ENCODE measurements at places on chromosomes 12 and 14. TPM values are rescaled to one million over a fixed set of nuclear protein-coding genes. Genes with fewer than 3 reads are reported as not detected.

- DNase-seq = no peak
Measured at GRCh38 chr12:96901175-96901574, 5.9 kb upstream of the NEDD1 start.

DNA sequence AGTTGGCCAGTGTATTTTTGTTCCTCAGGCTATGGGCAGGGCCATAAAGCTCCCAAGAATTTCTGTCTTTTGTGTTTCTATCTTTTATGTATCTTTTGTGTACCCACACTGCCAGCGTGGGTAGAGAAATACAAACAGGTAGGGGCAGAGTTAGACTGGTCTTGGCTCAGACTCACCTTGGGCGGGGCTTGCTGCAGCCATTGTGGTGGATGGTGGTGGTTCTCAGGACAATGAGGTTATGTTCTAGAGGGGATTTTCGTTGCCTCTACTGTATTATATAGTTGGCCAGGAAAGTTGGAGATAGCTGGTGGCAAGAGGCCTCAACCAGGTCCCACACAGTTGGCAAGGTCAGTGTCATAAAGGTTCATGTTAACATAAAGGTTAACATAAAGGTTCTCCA is 977.5 kb upstream of the LRFN5 start:
- DNase-seq = no peak

DNA sequence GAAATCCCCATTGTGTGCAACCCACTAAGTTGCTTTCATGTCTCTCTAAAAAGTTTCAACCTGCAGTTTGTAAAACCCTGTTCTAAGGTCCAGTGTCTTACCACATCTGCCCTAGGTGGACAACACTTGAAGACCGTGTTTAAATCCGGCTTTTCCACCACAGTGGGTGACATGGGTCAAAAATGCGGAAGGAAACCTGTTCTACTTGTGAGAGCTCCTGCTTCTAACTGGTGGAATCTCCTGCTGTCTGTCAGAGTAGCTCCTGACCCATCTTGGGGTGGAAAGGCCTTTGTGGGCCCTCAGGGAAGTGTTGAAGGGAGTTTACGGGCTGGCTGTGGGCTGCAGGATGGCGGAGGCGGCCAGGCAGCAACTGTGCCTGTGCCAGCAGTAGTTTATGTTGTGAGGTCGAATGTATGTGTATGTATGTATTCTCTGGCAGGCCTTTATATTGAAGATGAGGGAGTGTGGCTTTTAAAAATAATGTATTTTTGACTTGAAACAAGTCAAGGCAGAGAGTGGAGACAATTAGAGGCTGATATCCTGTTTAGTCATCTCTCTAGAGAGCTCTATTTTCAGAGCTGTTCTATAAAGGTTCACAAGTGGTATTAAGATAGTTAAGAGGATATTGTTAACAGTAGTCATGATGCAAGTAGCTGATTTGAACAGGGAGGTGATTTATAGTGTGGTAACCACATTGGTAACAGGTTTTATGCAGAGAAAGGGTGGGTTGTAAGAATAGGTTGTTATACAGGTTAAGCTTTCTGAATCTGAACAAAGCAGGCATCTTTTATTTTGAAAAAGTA is 67.0 kb downstream of the PRKCH start:
- no peak for DNase-seq

GLIPR1L2 gene
- 2.7 TPM for total RNA-seq

GPX2 gene
- not detected for total RNA-seq

- DNase-seq = no peak
Measured at GRCh38 chr12:100435957-100436356, 37.7 kb upstream of the NR1H4 start.

TAS2R10 gene
- not detected for total RNA-seq

DNA sequence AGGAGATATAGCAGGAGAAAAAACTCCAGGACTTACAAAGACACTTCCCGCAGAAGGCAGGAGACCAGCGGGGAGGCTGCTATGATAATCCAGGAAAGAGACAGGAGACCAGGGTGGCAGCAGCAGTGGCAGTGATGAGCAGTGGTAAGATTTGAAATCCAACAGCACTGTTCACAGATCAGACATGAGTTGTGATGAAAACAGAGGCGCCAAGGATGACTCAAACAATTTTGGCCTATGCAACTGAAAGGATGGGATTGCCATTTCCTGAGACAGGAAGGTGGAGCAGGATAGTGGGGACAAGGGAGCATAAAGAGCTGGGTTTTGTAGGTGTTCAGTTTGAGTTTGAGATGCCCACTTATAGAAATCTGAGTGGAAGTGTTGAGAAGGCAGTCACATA is 108.6 kb upstream of the DYRK2 start:
- no peak for DNase-seq

IAPP gene
- not detected for total RNA-seq

DNA sequence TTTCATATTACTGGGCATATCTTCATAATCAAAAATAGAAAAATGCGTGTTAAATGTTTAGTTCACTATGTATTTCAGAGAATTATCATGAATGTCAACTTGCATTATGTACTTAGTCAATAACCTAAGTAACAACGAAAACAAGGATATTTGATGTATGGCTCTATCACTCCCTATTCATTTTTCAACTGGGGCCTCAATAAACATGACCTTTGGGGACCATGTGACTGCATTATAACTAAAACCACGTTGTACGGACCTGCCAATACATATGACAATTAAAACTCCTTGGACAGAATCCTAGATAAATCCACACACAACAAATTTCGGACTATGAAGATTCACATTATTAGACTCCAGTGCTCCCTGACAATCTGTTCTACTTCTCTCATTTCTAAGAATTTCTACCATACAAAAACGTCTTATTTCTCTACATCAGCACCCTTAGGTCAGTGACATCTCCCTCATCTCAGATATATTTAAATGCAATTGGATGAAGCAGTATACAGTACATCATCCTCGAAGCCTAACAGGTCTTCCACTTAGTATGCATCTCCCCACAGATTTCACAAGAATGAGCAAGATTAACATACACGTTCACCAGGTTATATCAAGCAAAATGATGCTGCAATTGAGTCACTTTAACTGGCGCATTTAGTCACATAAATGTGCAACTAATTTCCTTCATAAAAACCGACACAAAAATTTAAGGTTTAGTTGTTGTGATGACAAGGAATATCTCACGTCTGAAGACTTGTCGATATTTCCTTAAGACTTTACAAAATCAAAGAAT is 1.5 kb downstream of the UBE2N start:
- DNase-seq = no peak

DNA sequence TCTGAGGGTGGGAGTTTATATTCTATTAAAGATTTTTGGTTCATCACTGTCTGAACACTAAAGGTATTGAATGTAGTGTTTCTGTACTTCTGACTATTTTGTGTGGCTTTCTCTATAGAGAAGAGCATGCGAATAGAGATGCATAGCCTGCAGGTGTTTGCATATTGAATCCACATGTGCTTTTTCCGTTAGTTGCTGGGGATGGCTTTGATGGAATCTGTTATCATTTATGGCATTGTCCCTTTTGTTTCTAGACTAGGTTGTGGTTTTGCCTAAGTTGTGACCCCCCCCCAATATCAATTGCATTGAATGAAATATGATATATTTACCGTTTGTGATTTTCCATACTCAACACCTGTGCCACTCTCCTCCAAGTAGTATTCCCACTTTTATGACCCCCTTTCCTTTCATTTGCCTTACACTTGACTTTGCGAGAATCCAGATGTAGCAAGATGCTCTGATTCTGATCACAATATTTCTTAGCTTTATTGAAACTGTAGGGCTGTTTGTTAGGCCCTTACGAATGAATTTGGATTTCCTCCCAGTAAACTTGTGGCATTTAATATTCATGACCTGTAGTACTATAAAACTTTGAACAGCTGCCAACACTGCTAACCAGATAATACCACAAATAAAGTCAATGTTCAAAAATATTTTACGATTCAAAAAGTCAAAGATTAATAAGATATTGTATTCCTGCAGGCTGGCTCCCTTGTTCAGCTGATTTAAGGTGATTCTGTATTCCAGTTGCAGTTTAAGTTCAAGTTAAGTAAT is 176.4 kb downstream of the TMTC2 start:
- DNase-seq = no peak

GALNT9 gene
- total RNA-seq = 0.21 TPM

DNA sequence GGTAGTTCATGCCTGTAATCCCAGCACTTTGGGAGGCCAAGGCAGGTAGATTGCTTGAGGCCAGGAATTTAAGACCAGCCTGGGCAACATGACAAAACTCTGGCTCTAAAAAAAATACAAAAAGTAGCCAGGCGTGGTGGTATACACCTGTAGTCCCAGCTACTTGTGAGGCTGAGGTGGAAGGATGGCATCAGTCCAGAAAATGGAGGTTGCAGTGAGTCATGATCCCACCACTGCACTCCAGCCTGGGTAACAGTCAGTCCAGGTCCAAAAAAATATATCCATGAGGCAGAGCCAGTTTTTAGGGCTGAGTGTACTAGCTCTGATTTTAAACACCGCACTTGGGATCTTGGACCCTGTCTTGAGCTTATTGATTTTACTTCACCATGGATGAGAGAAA is 30.6 kb upstream of the FICD start:
- no peak for DNase-seq

VWF gene
- 388 TPM for total RNA-seq

ZNF268 gene
- total RNA-seq = 12.3 TPM

ACVRL1 gene
- 29.1 TPM for total RNA-seq

- DNase-seq = no peak
Measured at GRCh38 chr12:81010641-81011040, 67.2 kb upstream of the ACSS3 start.

CYP46A1 gene
- total RNA-seq = 8.1 TPM

CACNA1C gene
- total RNA-seq = 125 TPM

DNA sequence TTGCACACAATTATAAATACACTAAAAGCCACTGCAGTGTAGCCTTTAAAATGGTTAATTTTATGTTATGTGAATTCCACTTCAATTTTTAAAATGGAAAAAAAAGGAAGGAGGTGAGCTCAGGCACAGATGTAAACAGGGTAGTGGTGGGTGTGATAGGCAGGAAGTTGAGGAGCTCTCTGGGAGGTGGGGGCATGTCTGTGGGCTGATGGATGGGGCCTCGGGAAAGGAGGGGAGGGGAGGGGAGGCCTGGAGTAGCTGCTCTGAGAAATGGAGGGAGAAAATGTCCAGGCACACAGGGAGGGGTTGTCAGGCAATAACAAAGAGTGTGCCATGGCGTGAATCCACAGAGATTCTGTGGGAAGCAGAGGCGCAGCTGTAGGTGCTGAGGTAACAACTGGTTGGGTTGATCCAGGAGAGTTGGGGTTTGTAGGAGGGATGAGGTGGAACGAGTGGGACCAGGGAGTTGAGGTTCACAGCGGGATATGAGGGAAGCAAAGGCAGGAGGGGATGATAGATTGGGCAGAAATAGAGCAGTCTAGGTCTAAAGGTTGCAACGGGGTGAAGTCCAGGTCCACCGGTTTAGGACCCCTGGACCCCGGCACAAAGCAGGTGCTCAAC is 57.2 kb downstream of the LTBP2 start:
- no peak for DNase-seq

DNA sequence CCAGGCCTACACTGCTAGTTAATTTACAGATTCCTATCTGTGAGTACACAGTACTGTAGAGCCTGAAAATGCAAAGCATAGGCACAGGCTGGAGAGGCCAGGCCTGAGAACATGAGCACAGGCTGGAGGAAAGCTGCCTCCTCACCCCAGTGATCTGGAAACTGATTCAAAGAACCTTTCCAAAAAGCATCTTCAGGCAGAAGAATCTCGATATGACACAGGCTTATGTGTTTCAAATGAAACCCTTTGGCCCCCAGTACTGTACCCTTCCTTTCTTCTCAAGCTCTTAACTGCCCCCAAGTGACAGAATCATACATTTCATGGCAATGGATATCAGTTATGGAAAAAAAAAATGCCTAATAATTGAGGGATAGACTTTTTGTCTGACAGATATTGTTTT is 122.0 kb downstream of the KCNC2 start:
- no peak for DNase-seq

- DNase-seq = no peak
Measured at GRCh38 chr12:68356060-68356695, 24.0 kb upstream of the MDM1 start.

DNA sequence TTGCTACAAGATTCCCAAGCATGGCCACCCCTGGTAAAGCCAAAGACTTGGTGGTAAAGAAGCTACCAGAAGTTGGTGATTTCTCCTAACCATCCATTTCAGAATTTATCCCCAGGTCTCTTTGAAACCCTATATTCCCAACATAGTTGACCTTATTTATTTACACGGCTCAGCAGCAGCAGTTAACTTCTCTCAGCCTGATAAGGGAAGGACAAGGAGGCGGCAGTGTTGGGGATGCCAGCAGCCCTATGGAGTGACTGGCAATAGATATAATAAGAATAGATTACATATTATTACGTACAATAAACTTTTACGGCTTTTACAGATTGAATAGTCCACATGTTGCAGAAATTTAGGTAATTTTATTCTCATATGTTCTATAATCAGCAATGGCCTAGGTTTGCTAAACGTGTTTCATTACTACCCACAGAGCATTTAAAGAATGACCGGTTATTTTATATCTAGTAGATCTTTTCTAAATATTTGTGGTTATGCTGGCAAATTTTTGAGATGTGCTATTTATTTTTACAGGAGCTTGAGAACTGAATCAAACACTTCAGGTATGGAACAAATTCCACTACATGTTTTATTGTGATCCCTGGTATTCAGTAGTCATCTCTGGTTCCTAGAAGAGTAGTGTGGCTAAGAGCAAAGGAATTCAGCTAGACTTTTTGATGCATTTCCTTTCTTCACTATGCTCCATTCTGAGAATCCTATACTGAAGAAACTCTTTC is 19.8 kb upstream of the PALS1 start:
- DNase-seq = no peak

CHGA gene
- total RNA-seq = not detected

STAC3 gene
- total RNA-seq = 0.91 TPM

GRCh38 chr14:43706900-43707299 is 800.2 kb downstream of the FSCB start:
- DNase-seq = no peak

DNA sequence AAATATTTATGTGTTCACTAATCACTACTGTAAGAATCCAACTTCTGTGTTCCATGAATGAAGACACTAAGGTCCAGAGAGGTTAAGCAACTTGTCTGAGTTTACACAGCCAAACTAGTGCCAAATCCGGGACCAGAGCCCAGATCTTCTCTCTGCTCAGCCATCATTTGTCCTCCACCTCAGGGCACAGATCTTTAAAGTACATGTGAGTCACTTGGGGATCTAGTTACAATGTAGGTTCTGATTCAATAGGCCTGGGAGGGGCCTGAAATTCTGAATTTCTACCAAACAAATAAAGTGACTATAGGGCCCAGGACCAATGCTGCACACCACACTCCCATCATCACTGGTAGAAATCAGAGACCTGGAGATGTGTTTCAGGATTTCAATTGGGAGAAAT is 162.9 kb downstream of the GXYLT1 start:
- no peak for DNase-seq

DNA sequence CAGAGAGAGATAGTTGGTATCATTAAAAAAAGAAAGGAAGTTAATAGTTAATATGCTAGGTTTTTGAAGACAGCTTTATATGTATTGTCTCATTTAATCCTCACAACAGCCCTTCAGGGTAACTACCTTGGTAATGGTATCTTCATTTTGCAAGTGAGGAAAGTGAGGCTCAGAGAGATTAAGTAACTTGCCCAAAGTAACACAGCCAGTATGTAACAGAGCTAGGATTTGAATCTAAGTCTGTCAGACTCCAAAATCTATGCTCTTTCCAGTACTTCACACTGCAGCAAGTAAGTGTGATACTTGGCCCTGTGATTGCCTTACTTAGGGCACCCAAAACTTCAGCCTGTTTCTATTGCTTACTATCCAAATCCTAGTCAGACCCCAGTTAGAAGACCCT is 7.0 kb downstream of the SRP54 start:
- DNase-seq = no peak

ST8SIA1 gene
- total RNA-seq = 9.6 TPM

PRICKLE1 gene
- 25.7 TPM for total RNA-seq

All from right cardiac atrium (tissue), 5 donors.